Ascending aorta (tissue), 2 donors: ENCODE measurements at places on chromosomes 2 and 18.

DNA sequence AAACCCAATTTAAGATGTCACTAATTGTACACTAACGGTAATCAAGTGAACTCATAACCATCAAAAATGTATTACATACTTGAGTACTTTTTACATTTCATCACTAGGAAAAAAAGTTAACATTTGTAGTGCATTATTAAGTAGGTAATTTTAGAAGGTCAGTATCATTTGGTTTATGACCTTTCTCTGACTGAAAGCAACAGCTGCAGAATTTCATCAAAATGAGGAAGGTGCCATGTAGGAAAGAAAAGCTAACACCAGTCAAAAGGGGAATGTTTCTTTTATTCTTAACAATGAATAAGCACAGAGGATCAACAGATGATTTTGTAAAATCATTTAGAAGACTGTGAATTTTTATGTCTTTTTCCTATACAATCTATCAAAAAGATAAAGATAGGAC is 79.0 kb downstream of the PIGN start:
- no peak for DNase-seq

DNA sequence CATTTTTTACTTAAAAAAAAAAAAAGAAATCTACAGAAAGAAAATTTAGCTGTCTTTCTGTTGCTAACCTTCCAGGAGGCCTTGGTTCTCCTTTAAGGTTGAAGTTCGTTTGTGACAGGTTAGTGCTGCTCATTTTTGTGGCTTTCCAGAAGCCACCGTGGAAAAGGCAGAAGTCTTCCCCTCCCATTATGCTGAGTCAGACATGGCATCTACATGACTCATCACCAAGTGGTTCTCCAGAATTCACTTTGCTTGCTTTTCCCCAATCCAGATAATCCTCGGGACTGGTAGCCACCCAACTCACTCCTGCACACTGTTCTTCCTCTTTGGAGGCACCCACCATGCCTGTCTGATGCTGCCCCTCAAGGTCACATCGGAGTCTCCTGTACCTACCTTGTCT is 228.7 kb downstream of the PIK3C3 start:
- no peak for DNase-seq

- DNase-seq = no peak
Observed at GRCh38 chr2:86226636-86227520, 27.6 kb downstream of the MRPL35 start.

DNA sequence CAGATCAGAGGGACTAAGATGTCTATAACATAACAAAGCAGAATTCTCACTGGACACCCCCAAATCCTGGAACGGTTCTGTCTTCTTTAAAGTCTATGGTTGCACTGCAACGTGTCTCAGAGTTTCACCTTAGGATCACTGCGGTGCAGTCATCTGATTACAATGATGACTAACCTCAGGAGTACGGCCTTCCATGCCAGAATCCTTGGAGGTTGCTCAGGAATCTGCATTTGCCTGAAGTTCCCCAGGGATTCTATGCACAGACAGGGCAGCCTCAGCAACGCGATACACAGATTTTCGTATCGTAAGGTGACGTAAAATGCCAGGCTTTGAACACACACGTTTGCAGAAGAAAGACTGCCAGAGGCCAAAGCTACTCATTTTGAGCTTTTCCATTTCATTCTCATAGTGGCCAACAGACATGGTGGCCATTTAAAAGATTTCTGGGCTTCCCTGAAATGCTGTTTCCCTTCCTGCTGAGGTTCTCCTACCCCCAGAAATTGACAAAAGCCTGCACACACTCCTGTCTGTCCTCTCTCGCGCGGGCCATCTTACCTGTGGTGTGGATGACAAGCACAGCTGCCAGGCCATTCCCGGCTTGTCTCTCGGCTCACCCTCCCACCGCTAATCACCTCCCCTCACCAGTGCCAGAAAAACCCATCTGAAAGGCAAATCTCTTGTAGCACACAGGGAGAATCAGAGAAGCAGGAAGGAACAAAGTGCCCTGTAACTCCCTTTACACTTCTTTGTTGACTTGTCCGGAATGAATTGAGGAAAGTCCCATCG is 148.8 kb downstream of the ACKR3 start:
- no peak for DNase-seq

DNA sequence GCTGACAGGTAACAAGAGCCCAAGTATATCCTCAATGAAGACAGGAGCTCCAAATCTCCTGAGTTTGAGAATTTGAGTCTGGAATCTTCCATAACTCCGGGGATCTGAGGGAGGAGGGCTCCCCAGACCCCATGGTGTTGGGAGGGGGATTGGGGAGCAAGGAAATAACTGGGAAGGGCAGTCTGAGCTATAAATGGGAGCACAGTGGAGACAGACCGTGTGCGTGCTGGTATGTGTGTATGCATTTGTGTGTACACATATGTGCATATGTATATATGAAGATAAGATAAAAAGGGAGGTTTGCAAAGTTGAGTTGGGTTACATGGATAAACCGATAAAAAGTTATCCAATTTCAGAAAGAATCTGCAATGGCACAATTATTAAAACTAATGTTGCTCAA is 2.3 kb downstream of the APCDD1 start:
- no peak for DNase-seq

DNA sequence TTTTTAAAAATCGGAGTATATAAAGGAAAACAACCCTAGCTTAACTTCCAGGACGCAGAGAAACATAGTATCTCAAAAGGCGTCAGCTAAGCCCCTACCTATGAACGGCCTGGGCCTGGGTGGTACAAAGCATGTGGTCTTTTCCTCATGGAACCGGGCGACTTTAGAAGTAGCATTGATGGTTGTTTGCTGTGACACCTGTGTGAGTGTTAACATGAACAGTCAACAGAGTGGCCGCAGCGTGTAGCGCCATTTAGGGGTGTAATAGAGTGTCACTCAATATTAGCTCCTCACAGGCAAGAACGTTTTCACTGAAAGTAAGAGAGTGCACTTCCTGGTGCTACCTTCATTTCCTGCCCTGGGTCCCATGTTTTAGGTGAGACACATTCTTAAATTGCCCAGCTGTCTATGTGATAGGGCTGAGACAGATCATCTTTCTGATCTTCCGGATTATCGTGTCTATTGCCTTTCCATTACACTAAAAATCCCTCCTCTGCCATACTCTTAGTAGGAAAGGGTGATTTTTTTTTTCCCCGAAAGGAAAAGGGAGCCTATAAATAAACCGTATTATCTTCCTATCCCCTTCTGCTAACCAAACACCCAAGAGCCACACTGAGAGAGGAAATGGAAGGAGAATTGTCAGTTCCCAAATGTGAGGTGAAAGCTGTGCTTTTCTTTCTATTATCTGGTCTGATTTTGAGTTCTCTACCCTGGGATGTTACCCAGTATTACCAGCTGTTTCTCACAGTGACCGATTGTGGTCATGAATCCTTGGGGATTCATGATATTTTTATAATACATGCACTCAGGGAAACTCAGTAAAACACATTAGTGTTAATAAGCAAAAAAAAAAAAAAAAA is 1.3 kb downstream of the GORASP2 start:
- no peak for DNase-seq

DNA sequence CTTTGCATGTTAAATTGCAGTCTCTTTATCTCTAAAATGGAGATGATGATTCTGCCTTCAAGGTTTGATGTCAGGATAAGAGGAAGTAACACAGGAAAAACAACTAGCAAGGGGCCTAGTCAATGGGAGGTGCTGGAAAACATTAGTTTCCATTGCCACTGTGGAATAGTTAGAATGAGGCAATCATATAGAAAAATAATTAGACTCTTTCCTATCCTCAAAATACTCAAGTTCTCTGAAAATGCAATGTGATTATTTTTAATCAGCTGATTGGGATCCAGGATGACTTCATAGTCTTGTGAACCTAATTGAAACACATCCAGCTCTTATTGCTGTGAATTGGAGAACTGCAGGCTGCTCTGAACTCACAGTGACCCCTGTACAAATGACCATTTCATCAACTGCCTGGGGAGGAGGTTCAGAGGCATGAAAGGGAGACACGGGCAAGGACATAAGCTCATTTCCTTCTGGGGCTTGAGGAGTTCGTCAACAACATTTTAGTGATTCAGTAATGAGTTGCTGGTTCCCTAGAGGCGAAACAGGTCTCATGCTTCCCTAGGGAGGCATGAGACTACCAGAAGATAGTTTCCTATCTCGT is 422.5 kb downstream of the LPIN1 start:
- DNase-seq = no peak

- DNase-seq = no peak
Observed at GRCh38 chr18:58004317-58004716, 39.7 kb upstream of the NEDD4L start.

DNA sequence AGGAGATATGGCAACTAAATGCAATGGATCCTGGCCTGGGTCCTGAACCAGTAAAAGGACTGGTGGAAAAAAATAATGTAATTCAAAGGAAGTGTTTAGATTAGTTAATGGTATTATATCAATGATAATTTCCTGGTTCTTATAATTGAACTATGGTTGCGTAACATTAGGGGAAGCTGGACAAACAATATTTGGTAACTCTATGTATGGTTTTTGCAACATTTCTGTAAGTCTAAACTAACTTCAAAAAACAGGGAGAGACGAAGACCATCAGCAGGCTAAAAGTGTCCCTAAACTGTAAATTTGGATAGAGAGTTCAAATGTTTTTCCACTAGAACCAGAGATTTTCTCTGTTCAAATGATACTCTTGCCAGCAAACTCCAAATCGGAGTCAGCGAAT is 36.9 kb downstream of the KLF7 start:
- DNase-seq = no peak

- DNase-seq = no peak
Observed at GRCh38 chr2:26850505-26850904, 2.6 kb downstream of the DPYSL5 start.

DNA sequence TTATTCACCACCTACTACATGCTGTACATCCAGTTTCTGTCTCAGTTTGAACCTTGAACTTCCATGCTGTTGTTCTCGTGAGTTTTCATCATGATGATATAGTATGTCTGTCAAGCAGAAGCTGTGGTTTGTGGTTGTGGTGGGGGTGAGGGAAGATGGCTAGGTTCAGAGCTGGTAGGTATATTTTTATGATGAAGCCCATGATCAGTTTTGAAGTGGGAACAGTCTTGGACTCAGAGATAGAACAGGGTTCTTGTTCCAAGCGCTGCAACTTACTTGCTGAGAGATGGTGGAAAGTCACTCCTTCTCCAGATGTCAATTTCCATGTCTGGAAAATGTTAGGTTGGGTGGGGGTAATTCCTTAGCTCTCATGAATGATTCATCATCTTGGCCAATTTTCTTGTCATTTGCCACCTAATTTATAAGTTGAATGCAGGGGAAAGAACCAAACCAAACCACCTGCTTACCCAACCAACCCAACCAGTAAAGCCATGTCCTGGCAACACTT is 21.6 kb downstream of the PMAIP1 start:
- no peak for DNase-seq

- DNase-seq = no peak
Observed at GRCh38 chr18:31760695-31761094, at the start of gene SLC25A52. TSS of gene SLC25A52 (minus strand) at chr18:31760880. CDS start at chr18:31760661, 219 bp downstream.

DNA sequence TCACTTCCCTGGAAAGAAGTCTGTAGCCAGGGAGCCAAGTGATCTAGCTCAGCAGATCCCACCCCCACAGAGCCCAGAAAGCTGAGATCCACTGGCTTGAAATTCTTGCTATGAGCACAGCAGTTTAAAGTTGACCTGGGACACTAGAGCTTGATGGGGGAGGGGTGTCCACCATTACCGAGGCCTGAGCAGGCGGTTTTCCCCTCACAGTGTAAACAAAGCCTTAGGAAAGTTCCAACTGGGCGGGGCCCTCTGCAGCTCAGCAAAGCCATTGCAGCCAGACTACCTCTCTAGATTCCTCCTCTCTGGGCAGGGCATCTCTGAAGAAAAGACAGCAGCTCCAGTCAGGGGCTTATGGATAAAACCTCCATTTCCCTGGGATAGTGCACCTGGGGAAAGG is 887.2 kb upstream of the LRATD1 start:
- no peak for DNase-seq

- DNase-seq = no peak
Observed at GRCh38 chr2:152420936-152421335, 86.0 kb downstream of the FMNL2 start.

- DNase-seq = no peak
Observed at GRCh38 chr2:168465594-168465993, 9.5 kb downstream of the CERS6 start.

DNA sequence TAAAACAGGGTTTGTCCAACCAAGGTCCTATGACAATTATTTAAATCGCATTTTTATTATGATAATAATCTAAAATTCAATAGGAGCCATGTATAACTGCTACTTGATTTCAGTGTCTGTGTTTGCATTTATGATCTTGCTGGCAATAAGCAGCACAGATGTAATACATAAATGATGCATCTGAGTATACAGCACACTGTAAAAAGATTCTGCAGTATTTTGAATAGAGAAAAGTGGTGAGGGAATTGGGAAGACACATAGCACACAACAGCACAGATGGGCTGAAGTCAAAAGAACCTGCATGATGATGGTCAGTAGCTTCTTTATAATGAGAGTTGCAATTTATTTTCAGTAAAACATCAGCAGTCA is 26.1 kb downstream of the METTL8 start:
- DNase-seq = no peak

- DNase-seq = no peak
Observed at GRCh38 chr2:101140237-101140636, 10.9 kb downstream of the TBC1D8 start.

GRCh38 chr18:51196118-51196810 is 1.2 kb downstream of the MEX3C start:
- DNase-seq = no peak

GRCh38 chr18:78743078-78743477 is 236.5 kb upstream of the SALL3 start:
- no peak for DNase-seq

GRCh38 chr18:25100418-25100817 is 251.5 kb downstream of the ZNF521 start:
- no peak for DNase-seq

DNA sequence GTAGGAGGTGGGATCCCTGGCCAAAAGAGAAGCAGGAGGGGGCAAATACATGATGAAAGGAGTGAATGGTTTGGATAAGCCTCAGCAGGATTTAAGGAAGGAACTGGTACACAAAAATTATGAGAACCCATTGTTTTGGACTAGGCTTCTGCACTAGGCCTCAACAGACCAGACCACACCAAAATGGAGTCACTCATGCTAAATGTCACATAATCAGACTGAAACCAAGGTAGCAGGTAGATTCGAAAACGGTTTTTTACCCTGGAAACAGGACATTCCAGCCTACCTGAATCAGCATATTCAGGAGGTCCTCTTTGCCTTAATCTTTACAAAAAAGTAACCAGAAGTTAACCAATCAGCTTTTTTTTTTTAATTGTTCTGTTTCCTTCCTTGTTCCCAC is 49.4 kb upstream of the CDCA7 start:
- DNase-seq = no peak

DNA sequence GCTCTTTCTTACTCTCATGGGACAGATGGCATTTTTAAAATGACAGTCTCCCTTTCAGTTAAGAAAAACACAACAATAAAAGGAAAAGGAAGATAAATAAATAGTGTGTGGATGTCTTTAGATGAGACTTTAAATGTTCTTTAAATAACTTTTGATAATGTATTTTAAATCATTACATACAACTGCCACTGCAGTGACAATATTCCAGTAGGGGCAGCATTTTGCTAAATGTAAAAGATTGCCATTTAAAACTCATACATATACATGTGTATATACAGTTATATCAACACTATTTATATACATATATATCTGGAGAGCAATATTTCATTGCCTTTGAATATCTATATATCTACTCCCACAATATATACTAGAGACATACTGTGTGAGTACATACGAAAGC is 90.7 kb downstream of the INO80D start:
- DNase-seq = no peak

- no peak for DNase-seq
Observed at GRCh38 chr18:77191071-77191751, 58.4 kb upstream of the GALR1 start.

GRCh38 chr18:54835944-54836343 is 7.7 kb downstream of the RAB27B start:
- no peak for DNase-seq
